Urinary bladder (tissue), 4 donors: ENCODE measurements at places on chromosomes 11 and 22. TPM values are rescaled to one million over a fixed set of nuclear protein-coding genes. Genes with fewer than 3 reads are reported as not detected.

Gene MS4A18
- not detected for polyA plus RNA-seq

Gene IGSF9B
- polyA plus RNA-seq = 14.0 TPM

Gene P4HA3
- polyA plus RNA-seq = 5.1 TPM

Gene CYP2D6
- polyA plus RNA-seq = 0.61 TPM

Gene H19
- polyA plus RNA-seq = 1,221 TPM
